LHCN-M2 (cell line): ENCODE measurements at places on chromosomes 5 and 9. TPM values are rescaled to one million over a fixed set of nuclear protein-coding genes. Genes with fewer than 3 reads are reported as not detected.

PCDHGB6 gene
- total RNA-seq, result 0.32 and 0.40 TPM in 2 replicates

RGS7BP gene
- total RNA-seq, result not detected in 2 replicates

NTNG2 gene
- total RNA-seq, result 2.2 and 2.4 TPM in 2 replicates

SPINK5 gene
- not detected in 2 replicates for total RNA-seq

IL3 gene
- total RNA-seq, result not detected in 2 replicates

PMPCA gene
- total RNA-seq, result 46.9 and 54.2 TPM in 2 replicates

AIF1L gene
- 0.06 TPM in 1 of 2 replicates, not detected in the other for total RNA-seq

QRFP gene
- total RNA-seq, result not detected in 2 replicates

FBXL7 gene
- 6.2 and 7.6 TPM in 2 replicates for total RNA-seq

SEMA4D gene
- 0.06 TPM in 1 of 2 replicates, not detected in the other for total RNA-seq

GPR150 gene
- total RNA-seq, result 1.3 and 1.6 TPM in 2 replicates
